MCF 10A (cell line): ENCODE measurements at places on chromosomes 2 and 18. TPM values are rescaled to one million over a fixed set of nuclear protein-coding genes. Genes with fewer than 3 reads are reported as not detected.
A peak's percentile ranks its signal among the peaks of the same experiment; 100 is the strongest.

DNA sequence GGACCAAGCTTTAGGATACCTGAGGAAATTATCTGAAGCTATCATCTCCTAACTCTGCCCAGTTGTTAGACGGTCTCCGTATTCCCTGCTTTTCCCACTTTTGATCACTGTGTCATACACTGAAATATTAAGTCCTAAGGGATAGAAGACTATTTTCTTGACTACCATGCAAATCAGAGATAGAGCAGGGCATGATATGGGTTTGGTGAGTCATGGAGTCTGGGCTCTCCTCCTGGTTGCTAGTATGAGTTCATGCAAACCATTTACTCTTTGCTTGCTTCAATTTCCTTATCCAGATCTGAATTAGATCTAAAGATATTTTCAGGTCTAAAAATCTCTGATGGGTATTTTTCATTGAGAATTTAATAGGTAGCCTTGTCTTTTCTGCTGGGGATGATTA lies 55.0 kb downstream of the EHBP1 start:
- H3K27me3 ChIP-seq = no peaks in the 10 kb centered on the region
- peaks cover under 1% of the 10 kb centered on the region for H3K36me3 ChIP-seq
- no peak overlapping the region for H3K4me3 ChIP-seq
- peaks cover 16% of the 10 kb centered on the region for H3K4me1 ChIP-seq
- H3K27ac ChIP-seq = peak overlapping the region; percentile 32
- peak; percentile 26 for DNase-seq

DNA sequence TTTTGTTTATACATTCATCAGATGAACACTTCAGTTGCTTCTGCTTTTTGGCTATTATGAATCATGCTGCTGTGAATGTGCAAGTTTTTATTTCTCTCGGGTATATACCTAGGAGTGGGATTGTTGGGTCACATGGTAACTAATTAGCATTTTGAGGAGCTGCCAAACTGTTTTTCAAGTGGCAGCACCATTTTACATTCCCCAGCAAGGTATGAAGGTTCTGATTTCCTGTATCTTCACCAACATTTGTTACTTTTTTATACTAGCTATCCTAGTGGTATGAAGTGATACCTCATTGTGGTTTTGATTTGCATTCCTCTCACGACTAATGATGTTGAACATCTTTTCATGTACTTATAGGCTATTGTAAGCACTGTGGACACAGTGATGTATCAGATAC lies 53.9 kb downstream of the DYNC1I2 start:
- no peak overlapping the region for H3K4me3 ChIP-seq
- no peaks in the 10 kb centered on the region for H3K27me3 ChIP-seq
- no peaks in the 10 kb centered on the region for H3K4me1 ChIP-seq
- no peak for DNase-seq

DNA sequence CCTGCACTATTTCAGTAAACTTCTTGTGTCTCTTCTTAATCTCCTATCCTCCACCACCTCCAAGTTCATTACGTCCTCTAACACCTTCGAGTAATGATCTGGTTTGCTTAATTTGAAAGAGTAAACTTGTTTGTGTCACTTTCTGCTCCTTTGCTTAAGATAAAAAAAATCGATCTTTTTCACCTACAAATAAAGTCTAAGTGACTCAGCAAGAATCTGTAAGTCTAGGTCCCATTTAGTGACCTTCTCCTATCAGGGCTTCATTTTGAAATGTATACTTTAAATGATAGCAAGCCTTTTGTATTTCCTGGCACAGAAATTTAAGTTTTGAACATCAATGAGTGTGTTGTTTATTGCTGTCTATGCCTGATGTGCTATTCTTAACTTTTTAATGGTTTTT lies 260.9 kb upstream of the TFPI start:
- H3K4me3 ChIP-seq = no peak overlapping the region
- H3K27me3 ChIP-seq = no peaks in the 10 kb centered on the region
- no peak for DNase-seq
- H3K27ac ChIP-seq = peak overlapping the region; percentile 21

DNA sequence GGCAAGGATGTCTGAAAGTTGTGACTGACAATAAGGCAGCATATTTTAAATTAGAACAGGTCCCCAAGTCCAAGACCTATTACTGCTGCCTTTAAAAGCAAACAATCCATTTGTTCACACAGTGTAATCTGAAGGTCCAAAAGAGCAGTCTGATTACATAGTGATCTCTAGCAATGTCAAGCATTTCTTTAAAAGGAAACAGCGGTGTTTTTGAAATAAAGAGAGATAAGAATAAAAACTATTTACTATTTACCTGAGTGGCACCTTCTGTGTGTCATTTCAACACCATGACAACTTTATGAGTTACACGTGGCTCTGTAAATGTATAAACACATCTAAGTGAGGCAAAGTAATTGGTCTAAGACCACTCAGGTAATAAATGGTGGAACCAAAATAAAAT lies 1009.9 kb upstream of the CNTNAP5 start:
- no peak for DNase-seq
- H3K27ac ChIP-seq = no peak overlapping the region
- H3K4me3 ChIP-seq = no peak overlapping the region
- no peaks in the 10 kb centered on the region for H3K4me1 ChIP-seq
- no peaks in the 10 kb centered on the region for H3K36me3 ChIP-seq

The APLF gene
- 4.0 TPM in 2 replicates for total RNA-seq
